ENCODE measurements at places on chromosomes 16 and 17.

DNA sequence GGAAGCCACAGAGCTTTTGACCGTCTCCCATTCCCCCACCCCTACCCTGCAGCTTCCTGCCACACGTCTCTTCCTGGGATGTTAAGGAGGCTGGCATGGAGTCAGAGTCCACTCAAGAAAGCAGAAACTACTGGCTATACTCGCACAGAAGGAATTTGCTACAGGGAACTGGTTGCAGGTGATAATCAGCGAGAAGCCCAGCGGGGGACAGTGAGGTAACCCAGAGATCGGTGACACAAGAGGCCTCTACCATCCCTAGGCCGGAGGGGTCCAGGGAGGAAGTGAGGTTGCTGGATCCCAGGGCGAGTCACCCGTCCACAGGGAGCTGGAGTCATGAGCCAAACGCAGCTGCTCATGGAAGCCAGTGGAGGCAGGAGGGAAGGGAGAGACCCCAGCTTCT is 93.7 kb downstream of the SDK2 start:
- no peak for DNase-seq

DNA sequence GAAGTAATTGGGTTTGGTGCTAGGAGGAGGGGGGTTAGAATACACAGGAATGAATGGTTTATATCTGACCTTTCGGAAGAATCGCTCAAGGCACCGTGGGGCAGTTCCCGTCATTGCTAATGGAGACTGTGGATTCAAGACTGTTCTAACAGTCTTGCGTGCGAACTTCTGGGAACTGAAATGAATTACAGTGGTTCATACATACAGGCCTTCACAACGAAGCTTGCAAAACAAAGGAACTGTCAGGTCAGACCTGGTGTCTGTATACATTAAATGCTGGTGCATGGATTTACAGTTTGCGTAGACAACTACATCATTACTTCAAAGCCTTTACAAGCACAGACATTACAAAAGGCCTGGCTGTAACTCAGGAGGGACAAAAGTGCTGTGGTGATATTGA is 983.9 kb downstream of the CDH11 start:
- DNase-seq, result no peak

GRCh38 chr16:85569615-85570212 is 43.4 kb upstream of the GSE1 start:
- peak; percentile 94 for DNase-seq

DNA sequence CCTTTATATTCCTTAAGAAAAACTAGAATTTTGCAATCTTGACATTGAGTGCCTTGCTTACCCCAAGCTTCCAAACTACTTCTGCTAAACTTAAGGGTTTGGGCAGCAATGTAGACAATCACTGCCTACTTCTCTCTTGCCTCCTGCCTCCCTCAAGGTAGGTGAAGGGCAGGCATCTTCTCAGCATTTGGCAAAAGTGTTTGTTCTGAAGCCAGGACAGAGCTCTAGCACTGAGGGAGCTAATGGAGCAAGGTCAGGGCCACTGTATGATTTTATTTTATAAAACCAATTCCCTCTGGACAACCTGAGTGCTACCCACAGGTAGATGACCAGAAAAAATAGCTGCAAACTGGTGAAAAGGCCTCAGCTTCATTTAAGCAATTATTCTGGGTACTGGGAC is 111.8 kb downstream of the IRX3 start:
- no peak for DNase-seq
